ENCODE measurements at places on chromosomes 7 and 10. TPM values are rescaled to one million over a fixed set of nuclear protein-coding genes. Genes with fewer than 3 reads are reported as not detected.

The SPDYE6 gene
- not detected for polyA plus RNA-seq

The ABCF2 gene
- 68.6 TPM for polyA plus RNA-seq

The CALCR gene
- polyA plus RNA-seq = not detected

- H3K4me3 ChIP-seq = no peak overlapping the region
- no peak overlapping the region for H3K27ac ChIP-seq
- no peaks in the 10 kb centered on the region for H3K27me3 ChIP-seq
- H3K36me3 ChIP-seq = no peaks in the 10 kb centered on the region
- no peaks in the 10 kb centered on the region for H3K4me1 ChIP-seq
- no peak for DNase-seq
These were observed 138.8 kb upstream of the TCERG1L start for GRCh38 chr10:131450216-131450765.

DNA sequence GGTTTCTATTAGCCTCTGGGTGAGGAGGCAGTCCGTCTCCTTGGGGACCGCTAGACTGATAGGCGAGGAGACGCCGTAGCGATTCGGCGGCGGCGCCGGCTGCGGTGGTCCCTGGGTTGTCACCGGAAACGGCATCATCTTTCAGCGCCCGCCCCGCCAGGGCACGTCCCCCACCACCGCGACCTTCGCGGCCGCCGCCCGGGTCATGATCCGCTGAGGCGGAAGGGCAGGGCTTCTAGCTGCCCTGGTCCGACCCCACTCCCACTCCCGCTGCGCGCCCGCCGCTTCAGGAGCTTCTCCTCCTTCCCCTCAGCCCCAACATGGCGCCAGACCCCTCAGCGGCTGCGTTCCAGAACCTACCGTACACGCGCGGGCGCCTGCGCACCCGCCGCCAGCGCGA, at the start of gene PAPOLB:
Gene PAPOLB (minus strand): TSS at position 358 of the 400 bp plus-strand sequence. CDS start 220 bp downstream, at position 138.
- no peak within 1 kb of the TSS for H3K27ac ChIP-seq
- H3K4me1 ChIP-seq = no peaks in the 10 kb centered on the region
- H3K27me3 ChIP-seq = peaks cover 19% of the 10 kb centered on the region
- DNase-seq = no peak

DNA sequence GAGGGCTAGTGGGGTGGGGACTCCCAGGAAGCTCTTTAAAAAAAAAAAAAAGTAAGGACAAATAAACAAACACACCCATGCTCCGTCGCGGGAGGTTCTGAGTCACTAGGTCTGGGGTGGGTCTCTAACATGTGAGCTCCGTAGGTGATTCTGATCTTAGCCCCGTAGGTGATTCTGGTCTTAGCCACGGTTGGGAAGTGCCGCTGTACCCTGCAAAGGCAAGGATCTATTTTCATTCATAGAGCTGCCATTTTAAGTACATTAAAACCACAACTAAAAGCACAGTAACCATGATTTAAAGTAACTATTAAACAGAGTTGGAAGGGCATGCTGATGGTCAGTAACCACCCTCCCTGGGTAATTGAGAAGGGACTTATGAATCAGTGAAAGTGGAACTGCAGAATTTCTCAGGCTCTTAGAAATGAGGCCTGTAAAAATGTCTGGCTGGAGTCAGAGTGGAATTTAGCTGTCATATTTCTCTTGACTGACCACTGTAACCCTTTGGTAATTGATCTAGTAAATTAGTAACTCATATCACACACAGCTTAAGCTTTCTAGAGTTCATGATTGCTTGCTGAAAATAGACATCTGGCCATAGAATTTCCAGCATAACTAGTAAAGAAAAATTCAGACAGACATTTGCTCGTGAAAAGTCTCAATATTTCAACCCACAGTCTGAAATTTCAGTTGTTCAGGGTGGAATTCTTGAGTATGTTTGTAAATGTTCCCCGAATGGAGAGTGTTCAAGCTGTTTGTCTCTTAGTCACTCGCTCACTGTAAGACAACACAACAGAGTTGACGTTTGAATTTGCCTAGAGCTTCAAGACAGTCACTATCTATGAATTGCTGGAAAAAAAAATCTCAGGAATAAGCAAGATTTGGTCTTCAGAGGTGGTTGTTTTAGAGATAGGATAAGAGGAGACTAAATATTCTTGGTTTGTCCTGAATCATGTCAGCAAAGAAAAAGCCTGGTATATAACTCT, 34.2 kb upstream of the TCF7L2 start:
- H3K4me1 ChIP-seq = peaks cover 25% of the 10 kb centered on the region
- no peak overlapping the region for H3K27ac ChIP-seq
- no peak overlapping the region for H3K4me3 ChIP-seq
- DNase-seq = no peak
- no peaks in the 10 kb centered on the region for H3K27me3 ChIP-seq
- H3K36me3 ChIP-seq = no peaks in the 10 kb centered on the region

- peaks cover 8% of the 10 kb centered on the region for H3K36me3 ChIP-seq
- DNase-seq = no peak
- H3K4me3 ChIP-seq = no peak overlapping the region
These were observed 7.3 kb downstream of the FAM20C start for GRCh38 chr7:199483-200249.

DNA sequence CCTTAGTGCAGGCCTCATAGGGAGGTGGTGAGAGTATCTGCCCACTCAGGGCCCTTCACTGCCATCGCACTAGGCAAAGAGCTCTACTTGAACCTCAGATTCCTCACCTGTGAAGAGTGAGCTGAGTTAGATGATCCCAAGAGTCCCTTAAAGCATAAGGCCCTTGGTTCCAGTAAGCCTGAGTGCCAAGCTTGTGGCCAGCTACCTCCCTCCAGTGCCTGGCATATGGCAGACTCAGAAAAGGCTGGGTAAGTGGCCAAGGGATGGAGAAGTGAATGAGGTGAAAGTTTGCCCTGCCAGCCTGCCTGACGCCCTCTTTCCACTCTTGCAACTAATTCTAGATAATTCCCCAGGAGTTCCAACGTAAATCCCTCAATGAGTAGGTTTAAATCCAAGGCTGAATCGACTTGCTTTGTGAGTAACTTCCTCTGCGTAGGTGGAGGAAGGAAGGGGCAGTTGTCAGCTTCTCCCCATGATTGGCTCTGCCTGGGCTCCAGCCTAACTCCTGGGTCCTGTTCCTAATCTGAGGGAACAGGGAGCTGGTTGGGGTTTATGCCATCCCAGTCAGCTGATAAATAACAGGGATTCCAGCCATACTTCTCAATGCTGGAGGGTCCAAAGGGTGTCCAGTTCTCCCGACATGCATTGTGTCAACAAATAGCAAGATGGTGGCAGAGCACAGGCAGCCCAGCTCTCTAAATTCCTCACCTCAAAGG, 14.2 kb downstream of the DUSP5 start:
- H3K36me3 ChIP-seq = peaks cover 66% of the 10 kb centered on the region
- H3K4me3 ChIP-seq = no peak overlapping the region
- no peaks in the 10 kb centered on the region for H3K27me3 ChIP-seq
- DNase-seq = no peak
- peaks cover 29% of the 10 kb centered on the region for H3K4me1 ChIP-seq

GRCh38 chr10:110075686-110076085, 67.9 kb downstream of the ADD3 start:
- DNase-seq = no peak
- no peak overlapping the region for H3K4me3 ChIP-seq
- no peaks in the 10 kb centered on the region for H3K36me3 ChIP-seq

DNA sequence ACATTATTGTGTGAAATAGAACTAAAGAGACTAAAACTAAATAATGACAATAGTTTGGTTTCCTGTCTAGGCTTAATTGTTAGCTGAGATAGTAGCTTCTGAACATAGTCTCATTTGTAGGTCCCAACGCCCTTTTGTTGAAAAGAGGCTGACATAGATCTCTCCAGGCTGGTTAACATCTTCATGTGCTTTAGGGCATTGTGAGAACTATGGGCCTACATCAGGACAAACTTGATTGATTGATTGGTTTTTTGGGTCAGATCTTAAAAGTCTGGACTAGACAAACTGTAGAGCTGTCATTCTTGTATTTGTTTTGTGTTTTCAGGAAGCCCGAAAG, 869 bp downstream of the CHCHD1 start:
- H3K4me1 ChIP-seq = peaks cover 25% of the 10 kb centered on the region
- peaks cover 3% of the 10 kb centered on the region for H3K36me3 ChIP-seq
- no peaks in the 10 kb centered on the region for H3K27me3 ChIP-seq
- no peak for DNase-seq

GRCh38 chr7:67809586-67809985, 813.0 kb downstream of the TYW1 start:
- H3K27ac ChIP-seq = no peak overlapping the region
- no peak for DNase-seq
- no peaks in the 10 kb centered on the region for H3K27me3 ChIP-seq

- no peaks in the 10 kb centered on the region for H3K36me3 ChIP-seq
- no peak for DNase-seq
- no peaks in the 10 kb centered on the region for H3K4me1 ChIP-seq
These were observed 59.7 kb upstream of the TBX20 start for GRCh38 chr7:35313575-35313974.

GRCh38 chr7:30429156-30429530, 49.4 kb downstream of the NOD1 start:
- H3K4me1 ChIP-seq = no peaks in the 10 kb centered on the region
- H3K27me3 ChIP-seq = no peaks in the 10 kb centered on the region
- H3K27ac ChIP-seq = no peak overlapping the region
- no peak for DNase-seq
- H3K36me3 ChIP-seq = peaks cover 14% of the 10 kb centered on the region
- H3K4me3 ChIP-seq = no peak overlapping the region

DNA sequence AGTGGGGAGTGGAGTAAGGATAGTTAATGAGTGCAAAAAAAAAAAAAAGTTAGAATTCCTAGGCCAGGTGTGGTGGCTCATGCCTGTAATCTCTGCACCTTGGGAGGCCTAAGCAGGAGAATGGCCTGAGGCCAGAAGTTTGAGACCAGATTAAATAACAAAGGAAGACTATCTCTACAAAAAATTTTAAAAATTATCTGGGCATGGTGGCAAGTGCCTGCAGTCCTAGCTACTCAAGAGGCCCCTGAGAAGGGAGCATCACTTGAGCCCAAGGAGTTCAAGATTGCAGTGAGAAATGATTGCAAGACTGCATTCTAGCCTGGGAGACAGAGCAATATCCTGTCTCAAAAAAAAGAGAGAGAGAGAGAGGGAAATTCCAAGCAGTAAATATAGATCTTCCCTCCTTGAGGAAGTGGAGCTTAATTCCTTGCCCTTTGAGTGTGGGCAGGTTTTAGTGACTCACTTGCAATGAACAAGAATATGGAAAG, 19.5 kb upstream of the CSTF2T start:
- no peaks in the 10 kb centered on the region for H3K4me1 ChIP-seq
- no peaks in the 10 kb centered on the region for H3K36me3 ChIP-seq
- no peak for DNase-seq
- no peak overlapping the region for H3K27ac ChIP-seq
- H3K27me3 ChIP-seq = no peaks in the 10 kb centered on the region

DNA sequence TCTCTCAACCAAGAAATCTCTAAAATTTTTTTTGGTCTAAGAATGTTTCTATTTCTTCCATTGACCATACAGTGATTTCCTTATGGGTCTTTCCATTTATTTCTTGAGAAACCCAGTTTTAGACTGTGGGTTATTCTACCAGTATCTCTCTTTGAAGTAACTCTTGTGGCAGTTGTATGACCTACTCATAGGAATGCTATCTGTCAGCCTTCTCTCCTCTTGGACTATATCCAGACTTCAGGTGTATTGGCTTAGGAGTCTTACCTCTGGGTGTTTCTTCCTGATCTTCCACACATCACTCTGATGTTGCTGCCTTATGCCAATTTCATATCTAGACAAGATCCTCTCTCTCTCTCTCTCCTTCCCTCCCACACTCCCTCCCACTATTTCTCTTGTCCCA, 178.1 kb downstream of the BMPER start:
- H3K36me3 ChIP-seq = no peaks in the 10 kb centered on the region
- no peak overlapping the region for H3K27ac ChIP-seq
- no peak overlapping the region for H3K4me3 ChIP-seq
- no peaks in the 10 kb centered on the region for H3K27me3 ChIP-seq
- peaks cover 8% of the 10 kb centered on the region for H3K4me1 ChIP-seq
- DNase-seq = no peak

DNA sequence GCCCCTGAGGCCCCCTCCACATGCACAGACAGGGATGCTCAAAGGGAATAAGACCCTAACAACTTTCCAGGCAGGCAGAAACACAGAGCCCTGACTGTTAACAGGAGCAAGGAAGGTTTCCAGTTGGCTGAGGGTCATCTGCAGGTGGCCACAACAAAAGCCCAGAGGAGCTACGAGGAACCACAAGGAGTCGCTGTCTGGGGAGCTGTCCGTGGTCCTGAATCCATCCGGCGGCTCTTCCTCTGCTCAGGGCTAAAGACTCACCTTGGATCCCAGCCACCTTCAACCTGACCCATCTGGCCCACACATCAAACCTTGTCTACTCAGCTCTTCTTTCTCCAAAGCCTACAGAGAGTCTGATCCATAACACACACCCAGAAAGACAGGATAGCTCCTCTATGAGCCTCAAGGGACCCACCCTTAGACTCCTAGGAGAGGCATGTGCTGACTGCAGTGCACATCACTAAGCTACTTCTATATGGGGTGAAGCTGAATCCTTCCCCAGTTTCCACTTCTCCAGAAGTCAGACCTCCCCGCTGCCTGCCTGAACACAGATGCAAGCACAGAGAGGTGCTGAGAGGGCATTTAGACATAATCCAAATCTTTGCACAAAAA, 104.0 kb downstream of the SLIT1 start:
- H3K4me3 ChIP-seq = no peak overlapping the region
- no peak overlapping the region for H3K27ac ChIP-seq
- DNase-seq = no peak
- no peaks in the 10 kb centered on the region for H3K4me1 ChIP-seq

- peak; percentile 19 for DNase-seq
- H3K4me1 ChIP-seq = peaks cover 15% of the 10 kb centered on the region
- no peaks in the 10 kb centered on the region for H3K36me3 ChIP-seq
These were observed 643.6 kb downstream of the IPMK start for GRCh38 chr10:57624066-57624465.
